Stimulated activated CD4-positive, alpha-beta T cell treated with anti-CD3 and anti-CD28 coated beads, TNF-alpha, amount 100 ng/mL, for 48 hours (primary cell): ENCODE measurements at places on chromosomes 2 and 18.

DNA sequence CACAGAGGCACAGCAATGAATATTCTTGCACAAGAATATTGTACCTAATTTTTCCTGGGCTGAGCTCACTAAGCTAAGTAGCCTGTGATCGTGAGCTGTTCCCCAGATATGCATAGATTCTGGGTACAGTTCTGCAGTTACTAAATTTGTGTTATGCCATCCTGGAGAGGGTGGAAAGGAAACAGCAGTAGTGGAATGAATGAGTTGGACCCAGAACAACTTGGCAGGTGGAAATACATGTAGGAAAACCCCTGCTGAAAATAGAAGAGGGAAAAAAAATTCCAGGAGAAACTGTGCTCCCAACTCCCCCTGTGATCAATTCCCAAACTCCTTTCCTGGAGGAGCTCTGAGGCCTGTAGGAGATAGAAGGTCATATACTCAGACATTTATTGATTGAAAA lies 181.5 kb upstream of the MGAT5 start:
- no peak for DNase-seq

DNA sequence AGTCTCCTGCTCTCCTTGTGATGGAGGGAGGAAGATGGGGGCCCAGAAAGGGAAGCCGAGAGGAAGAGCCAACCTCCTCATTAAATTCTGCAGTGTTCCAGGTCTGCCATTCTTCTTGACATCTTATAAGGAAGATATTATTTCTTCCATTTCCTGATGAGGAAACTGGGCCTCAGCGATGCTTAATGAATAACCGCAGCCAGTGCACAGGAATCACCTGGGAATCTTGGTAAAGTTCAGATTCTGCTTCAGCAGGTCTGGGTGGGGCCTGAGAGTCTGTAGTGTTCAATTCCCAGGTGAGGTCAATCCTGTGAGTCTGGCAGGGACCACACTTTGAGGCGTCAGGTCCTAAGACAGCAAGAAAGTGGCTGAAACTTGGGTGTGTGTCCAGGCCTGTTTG lies 17.3 kb downstream of the PCARE start:
- DNase-seq = no peak

GRCh38 chr2:62883629-62884028 lies 167.0 kb upstream of the OTX1 start:
- no peak for DNase-seq

- no peak for DNase-seq
Measured at GRCh38 chr2:199933466-199933865, 21.8 kb downstream of the TYW5 start.

DNA sequence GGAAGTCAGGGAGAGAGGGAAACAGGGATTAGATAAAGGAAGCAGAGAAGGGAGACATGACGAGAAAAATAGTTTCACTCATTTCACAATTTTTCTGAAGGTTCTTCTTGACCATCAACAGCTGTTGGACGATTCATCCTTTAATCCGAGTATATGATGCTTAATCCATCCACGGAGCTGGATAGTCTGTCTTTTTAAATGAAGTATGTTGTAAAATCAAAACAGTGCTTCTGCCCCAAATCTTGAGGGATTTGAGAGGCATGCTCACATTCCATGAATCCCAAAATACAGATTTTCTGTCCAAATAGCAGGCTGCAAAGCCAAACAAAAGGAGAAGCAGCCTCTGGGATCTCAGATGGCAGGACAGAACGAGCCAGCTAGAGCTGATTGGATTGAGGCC lies 47.5 kb downstream of the EPAS1 start:
- no peak for DNase-seq

- DNase-seq = no peak
Measured at GRCh38 chr2:102277202-102277700, 34.1 kb upstream of the IL1RL1 start.

- DNase-seq = peak; percentile 41
Measured at GRCh38 chr2:174835797-174836255, 71.6 kb upstream of the CHRNA1 start.

GRCh38 chr2:145221032-145221431 lies 701.1 kb upstream of the ZEB2 start:
- DNase-seq = no peak

DNA sequence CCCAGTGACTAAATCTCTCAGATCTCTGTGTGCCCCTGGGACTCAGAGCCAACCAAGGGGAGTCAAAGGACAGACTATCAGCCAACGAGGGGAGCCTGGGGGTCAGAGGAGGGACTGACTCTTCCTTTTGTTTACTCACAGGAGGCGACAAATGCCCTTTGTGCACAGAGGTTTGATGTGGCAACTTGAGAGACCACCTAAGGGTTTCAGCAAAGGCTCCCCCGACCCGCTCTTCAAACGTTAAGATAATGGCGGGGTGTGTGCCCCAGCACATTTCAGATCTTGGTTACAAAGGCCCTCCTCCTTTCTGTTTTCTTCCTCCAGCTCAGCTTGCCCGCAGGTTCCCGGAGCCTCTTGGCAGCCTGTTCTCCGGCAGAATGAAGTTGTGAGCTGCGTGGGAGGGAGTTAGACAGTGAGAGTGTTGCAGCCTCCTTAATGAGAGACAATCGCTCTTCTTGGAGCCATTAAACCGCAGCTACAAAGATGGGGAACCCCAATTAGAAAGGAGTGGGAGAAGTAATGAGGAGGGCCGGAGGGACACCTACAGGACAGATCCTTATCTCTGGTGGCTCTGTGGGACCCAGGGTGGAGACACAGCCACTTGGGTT lies 76.2 kb downstream of the KIAA2012 start:
- DNase-seq = no peak

DNA sequence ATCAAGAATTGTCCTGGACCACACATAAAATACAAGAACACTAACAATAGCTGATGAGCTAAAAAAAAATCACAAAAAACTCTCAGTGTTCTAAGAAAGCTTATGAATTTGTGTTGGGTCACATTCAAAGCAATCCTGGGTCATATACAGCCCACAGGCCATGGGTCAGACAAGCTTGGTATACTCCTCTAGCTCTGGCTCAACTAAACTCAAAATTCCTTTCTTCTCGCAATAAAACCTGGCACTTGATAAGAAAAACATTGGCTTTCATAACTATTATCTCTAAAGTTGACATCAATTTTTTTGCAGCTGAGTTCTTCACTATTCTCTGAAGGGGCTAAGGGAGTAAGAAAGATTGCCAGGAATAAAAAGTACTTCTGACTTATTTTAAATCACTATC lies 38.3 kb downstream of the FBXO48 start:
- DNase-seq = no peak

DNA sequence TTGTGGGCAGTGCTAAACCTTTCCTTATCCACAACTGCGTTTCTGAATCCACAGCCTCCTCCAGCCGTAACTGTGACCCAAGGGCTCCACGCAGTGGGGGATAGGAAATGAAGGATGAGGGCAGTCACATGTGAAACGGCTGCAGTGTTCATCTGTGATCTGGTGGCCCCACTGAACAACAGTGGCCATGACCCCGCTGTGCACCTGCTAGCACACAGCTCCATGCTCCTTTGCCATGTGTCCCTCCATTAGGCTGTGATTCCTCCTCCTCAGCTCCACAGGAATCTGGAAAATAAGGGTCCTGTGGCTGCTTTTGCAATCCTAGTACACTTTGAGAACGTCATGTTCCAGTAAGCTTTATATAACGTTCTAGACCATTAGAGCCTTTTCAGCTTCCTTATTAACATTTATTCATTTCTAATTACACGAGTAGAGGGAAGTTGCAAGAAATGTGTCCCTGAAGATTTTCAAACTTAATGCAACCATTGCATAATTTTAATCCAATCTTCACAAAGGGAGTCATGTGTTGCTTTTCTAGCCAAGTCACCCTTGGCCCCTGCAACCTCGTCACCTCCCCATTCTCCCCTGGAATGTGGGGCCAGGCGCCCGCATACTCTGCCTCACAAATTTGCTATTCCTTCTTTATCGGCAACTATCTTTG lies 7.1 kb upstream of the NAPG start:
- no peak for DNase-seq

GRCh38 chr18:68186039-68186438 lies 528.9 kb downstream of the TMX3 start:
- DNase-seq = no peak

DNA sequence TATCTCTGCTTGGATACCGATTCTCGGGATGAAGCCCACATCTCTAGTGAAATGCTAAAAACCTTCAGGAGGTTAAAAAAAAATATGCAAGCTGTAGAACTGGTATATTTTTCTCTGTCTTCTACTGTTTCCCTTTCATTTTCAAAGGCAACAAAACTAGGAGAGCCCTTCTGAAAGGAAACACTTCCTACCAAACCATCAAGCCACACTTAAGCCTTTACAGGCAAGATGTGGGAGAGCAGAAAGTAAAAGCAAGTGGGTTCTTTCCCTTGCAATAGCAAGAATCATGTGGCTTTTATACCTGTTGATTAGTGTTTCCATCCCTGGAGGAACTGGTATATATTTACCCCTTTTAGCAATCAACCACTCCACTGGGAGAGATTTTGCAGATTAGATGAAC lies 147.9 kb upstream of the ACAA2 start:
- no peak for DNase-seq

- DNase-seq = no peak
Measured at GRCh38 chr2:736939-737338, 59.7 kb upstream of the TMEM18 start.

GRCh38 chr2:1510176-1510575 lies 96.9 kb downstream of the TPO start:
- DNase-seq = no peak

DNA sequence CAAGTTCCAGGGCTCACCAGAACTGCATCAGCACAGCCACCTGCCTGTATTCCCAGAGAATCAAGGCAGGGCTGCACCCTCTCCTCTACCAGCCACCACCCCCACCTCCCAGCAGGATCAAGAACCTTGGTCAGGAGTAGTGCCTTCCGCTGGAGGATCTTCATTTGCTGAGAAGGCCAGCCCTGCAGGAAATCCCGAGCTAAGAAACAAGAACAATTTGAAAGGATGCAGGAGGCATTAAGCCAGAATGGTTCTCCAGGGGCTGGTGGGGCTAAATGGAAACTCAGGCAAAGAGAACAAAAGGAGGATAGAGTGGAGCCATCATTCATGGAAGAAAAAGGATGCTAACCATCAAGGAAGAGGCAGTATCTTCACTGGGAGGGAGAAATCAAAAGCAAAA lies 147.3 kb upstream of the SLC14A2 start:
- DNase-seq = no peak

DNA sequence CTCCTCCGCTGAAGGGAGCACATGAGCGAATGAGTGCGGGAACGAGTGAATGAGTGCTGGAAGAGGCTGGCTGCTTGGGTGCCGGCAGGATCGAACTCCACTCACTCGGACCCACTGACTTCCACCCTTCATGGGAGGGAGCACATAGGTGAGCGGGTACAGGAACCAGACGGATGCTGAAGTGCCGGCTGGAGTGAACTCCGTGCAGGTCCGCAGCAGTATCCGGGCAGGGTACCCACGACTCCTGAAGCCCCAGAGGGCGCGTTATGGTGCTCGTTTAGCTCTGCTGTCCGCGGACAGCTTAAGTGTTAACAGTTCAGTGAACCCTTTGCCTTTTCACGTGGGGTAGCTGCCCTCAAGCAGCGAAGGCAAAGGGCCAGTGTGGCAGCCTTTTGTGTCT lies 23.2 kb downstream of the RPRM start:
- DNase-seq = no peak

DNA sequence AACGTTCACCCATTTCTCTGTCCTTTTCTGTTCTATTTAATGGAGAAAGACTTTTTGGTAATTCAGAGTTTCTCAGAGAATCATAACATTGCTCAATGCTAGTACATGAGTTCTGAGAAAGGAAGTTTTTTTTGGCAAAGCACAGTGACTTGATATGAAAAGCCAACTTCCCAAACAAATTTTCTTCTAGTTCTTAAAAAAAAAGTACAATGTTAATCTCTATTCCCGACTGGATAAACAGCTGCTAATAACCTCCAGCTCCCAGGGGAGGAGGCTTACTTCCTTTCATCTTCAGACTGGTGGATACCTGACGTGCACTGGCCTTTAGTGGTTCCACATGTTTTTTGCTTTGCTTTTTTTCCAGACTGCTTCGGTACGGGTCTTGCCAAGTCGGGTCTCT lies 284.6 kb upstream of the CCDC68 start:
- no peak for DNase-seq

- no peak for DNase-seq
Measured at GRCh38 chr18:5582076-5582475, 38.3 kb upstream of the EPB41L3 start.

DNA sequence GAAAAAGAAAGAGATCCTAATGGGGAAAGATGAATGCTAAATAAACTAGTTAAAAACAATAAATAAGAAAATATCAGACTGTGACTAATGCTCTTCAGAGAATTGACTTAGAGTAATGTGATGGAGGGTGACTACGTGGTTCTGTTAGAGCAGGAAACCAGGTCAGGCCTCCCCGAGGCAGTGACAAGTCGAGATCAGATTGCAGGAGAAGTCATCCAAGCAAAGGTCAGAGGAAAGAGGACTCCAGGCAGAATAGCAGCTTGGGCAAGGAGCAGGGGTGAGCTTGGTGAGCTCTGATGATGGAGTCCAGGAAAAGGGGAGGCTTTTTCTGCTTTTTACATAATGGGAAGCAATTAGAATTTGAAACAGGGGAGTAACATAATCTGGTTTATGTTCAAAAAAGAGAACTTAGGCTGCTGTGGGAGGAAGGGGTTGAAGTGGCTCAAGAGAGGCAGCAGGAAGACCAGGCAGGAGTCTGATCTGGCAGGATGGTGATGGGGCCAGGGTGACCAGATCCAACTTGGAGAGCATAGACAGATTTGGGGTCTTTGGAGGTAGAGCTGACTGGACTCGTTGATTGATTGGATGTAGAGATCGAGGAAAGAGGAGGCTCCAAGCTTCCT lies 27.3 kb upstream of the ITGB6 start:
- DNase-seq = no peak

GRCh38 chr2:165357758-165358157 lies 111.7 kb upstream of the CSRNP3 start:
- no peak for DNase-seq

GRCh38 chr2:177165061-177165583 lies 47.5 kb upstream of the HNRNPA3 start:
- DNase-seq = no peak

DNA sequence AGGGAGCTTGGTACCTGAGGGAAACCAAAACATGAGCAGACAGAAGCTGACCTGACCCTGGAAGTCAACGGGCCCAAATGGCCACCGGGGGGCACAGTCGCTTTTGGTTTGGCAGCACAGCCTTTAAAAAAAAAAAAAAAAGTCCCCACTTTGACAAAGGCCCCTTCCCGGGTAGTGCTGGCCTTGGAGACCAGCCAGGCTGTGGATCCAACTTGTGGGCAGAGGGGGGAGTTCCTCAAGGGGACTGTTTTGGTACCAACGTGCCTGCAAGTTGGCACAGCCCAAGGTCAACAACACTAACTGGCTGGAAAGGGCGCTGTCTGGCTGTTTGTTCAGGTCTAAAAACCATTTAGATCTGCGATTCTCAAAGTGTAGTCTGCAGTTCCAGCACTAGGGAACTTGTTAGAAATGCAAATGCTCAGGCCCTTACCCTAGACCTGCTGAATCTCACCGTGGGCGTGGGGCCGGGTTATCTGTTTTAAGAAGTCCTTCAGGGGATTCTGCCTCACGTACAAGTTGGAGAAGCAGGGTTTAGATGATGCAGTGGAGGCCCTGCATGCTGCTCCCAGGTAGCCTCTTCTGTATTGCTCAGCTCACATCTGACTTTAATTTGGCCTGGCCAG lies 83.0 kb downstream of the LPIN1 start:
- DNase-seq = peak; percentile 31
